ENCODE measurements at places on chromosomes 5 and 9. TPM values are rescaled to one million over a fixed set of nuclear protein-coding genes. Genes with fewer than 3 reads are reported as not detected.

The ACOT12 gene
- total RNA-seq, result not detected

The BHMT2 gene
- 34.5 TPM for total RNA-seq

The MLANA gene
- total RNA-seq, result not detected

The UBQLN1 gene
- total RNA-seq, result 97.0 TPM

The MSANTD3 gene
- 71.5 TPM for total RNA-seq

The NRG2 gene
- total RNA-seq, result under 0.01 TPM
